ENCODE measurements at places on chromosomes 2 and 18. TPM values are rescaled to one million over a fixed set of nuclear protein-coding genes. Genes with fewer than 3 reads are reported as not detected.

GRCh38 chr2:206784559-206785353 is 19.4 kb downstream of the FASTKD2 start:
- no peaks in the 10 kb centered on the region for H3K27me3 ChIP-seq
- no peak overlapping the region for H3K4me3 ChIP-seq
- no peak overlapping the region for H3K27ac ChIP-seq
- no peak for DNase-seq
- peaks cover 84% of the 10 kb centered on the region for H3K36me3 ChIP-seq

GRCh38 chr2:20103530-20103929 is 52.1 kb upstream of the LAPTM4A start:
- no peaks in the 10 kb centered on the region for H3K36me3 ChIP-seq
- H3K27me3 ChIP-seq = no peaks in the 10 kb centered on the region

GRCh38 chr2:221380062-221380461 is 192.0 kb downstream of the EPHA4 start:
- no peaks in the 10 kb centered on the region for H3K27me3 ChIP-seq
- no peaks in the 10 kb centered on the region for H3K36me3 ChIP-seq
- no peak for DNase-seq
- no peak overlapping the region for H3K4me3 ChIP-seq

- no peak overlapping the region for H3K27ac ChIP-seq
- H3K4me1 ChIP-seq = no peaks in the 10 kb centered on the region
- no peak for DNase-seq
- no peaks in the 10 kb centered on the region for H3K27me3 ChIP-seq
Observed at GRCh38 chr18:25510096-25510495, 158.1 kb upstream of the ZNF521 start.

CTDSP1 gene
- 45.7 TPM for total RNA-seq

EMILIN1 gene
- total RNA-seq = 170 TPM

NT5DC4 gene
- total RNA-seq = not detected

DNA sequence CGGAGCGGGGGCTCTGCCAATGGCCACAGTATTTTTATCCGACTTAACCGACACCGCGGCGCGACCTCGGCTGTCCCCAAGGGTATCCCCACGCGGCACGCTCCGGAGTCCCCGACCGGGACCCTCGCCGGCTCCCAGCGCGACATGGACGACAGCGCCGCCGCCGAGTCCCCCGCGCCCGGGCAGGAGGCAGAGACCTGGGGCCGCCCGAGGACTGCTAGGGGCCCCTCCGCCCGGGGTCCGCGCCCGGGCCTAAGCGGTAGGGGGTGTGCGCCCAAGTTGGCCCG is 468 bp downstream of the UXS1 start:
- H3K4me1 ChIP-seq = peaks cover 37% of the 10 kb centered on the region
- peak overlapping the region; percentile 65 for H3K27ac ChIP-seq
- H3K27me3 ChIP-seq = no peaks in the 10 kb centered on the region

DNA sequence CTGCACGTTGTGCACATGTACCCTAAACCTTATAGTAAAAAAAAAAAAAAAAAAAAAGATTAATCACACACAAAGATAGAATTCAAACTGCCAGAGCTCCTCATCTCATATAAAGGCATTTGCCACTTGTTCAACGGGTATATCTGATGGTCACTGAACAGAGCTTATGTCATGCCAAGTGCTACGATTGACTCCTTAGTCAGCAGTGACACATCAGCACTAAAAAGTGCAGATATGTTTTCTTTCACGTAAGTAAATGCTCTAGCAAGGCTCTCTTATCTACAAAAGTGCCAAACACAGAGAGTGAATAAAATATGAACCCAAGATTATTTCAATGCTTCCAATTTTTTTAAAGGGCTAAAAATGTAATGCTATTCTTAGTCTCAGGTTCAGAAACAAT is 1.1 kb downstream of the LMAN1 start:
- H3K36me3 ChIP-seq = peaks cover 48% of the 10 kb centered on the region
- H3K4me1 ChIP-seq = peaks cover 14% of the 10 kb centered on the region
- H3K27me3 ChIP-seq = peaks cover 15% of the 10 kb centered on the region
- DNase-seq = peak; percentile 44
- H3K4me3 ChIP-seq = peak overlapping the region; percentile 77

GRCh38 chr2:64839844-64840243 is 149.4 kb upstream of the SLC1A4 start:
- H3K27me3 ChIP-seq = no peaks in the 10 kb centered on the region
- H3K4me1 ChIP-seq = peaks cover 46% of the 10 kb centered on the region
- H3K4me3 ChIP-seq = no peak overlapping the region
- no peak for DNase-seq
- H3K27ac ChIP-seq = 0 out of 2 replicates have a peak overlapping the region, but pooled peaks have one; percentile 17

GRCh38 chr2:6027066-6027465 is 334.9 kb downstream of the SOX11 start:
- H3K4me3 ChIP-seq = no peak overlapping the region
- no peaks in the 10 kb centered on the region for H3K36me3 ChIP-seq
- H3K27me3 ChIP-seq = no peaks in the 10 kb centered on the region
- no peak overlapping the region for H3K27ac ChIP-seq
- DNase-seq = no peak

- no peak overlapping the region for H3K27ac ChIP-seq
- DNase-seq = no peak
- H3K36me3 ChIP-seq = no peaks in the 10 kb centered on the region
- H3K4me3 ChIP-seq = no peak overlapping the region
- H3K27me3 ChIP-seq = 0 out of 2 replicates have a peak, but pooled peaks cover 3% of the 10 kb centered on the region
Observed at GRCh38 chr18:50473881-50474280, 86.0 kb upstream of the MAPK4 start.

Data from SJSA1 (cell line).